ENCODE measurements at places on chromosomes 13 and 19. TPM values are rescaled to one million over a fixed set of nuclear protein-coding genes. Genes with fewer than 3 reads are reported as not detected.

- peaks cover 26% of the 10 kb centered on the region for H3K4me1 ChIP-seq
- no peak for DNase-seq
- no peaks in the 10 kb centered on the region for H3K27me3 ChIP-seq
- H3K27ac ChIP-seq, result no peak overlapping the region
Measured at GRCh38 chr13:109947006-109947405, 160.6 kb upstream of the IRS2 start.

Gene SYT3
- not detected for total RNA-seq

GRCh38 chr19:45484273-45484945 lies 12.4 kb downstream of the RTN2 start:
- H3K4me1 ChIP-seq, result peaks cover 12% of the 10 kb centered on the region
- H3K36me3 ChIP-seq, result no peaks in the 10 kb centered on the region
- peak overlapping the region; percentile 32 for H3K27ac ChIP-seq
- DNase-seq, result no peak
- H3K27me3 ChIP-seq, result no peaks in the 10 kb centered on the region

DNA sequence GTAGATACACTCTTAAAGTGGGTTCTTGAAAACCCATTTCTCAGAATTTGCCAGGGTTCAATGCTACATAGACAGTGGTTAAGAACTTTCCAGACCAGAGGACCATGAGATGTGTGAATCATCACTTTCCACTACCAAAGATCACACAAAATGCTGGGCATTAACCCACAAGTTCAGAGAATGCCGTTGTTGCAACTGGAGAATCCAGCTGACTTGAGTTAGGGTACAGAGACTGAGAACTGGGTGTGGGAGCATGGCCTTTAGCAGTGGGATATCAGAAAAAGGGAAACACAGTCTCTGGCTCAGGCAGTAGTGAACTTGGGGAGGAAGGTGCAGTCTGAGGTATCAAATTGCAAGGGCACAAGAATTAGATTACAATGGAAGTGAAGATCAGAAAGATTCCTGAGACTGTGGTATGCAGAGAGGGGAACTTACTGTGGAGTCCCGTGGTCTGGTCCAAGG lies 51.5 kb upstream of the WDFY2 start:
- no peak for DNase-seq
- H3K36me3 ChIP-seq, result peaks cover 14% of the 10 kb centered on the region
- peaks cover 2% of the 10 kb centered on the region for H3K27me3 ChIP-seq
- H3K4me1 ChIP-seq, result peaks cover 18% of the 10 kb centered on the region
- no peak overlapping the region for H3K27ac ChIP-seq

DNA sequence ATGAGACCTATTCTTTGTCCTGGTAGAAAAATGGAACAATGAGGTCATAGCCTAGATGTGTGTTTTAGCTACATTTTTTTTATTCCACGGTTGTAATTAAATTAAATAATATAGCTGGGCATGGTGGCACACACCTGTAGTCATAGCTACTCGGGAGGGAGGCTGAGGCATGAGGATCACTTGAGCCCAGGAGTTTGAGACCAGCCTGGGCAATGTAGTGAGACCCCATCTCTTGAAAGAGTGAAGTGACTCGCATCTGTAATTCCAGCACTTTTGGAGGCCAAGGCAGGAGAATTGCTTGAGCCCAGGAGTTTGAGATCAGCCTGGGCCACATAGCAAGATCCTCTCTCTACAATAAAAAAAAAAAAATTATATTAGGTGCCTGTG lies 11.7 kb upstream of the CBLC start:
- DNase-seq, result no peak
- no peak overlapping the region for H3K4me3 ChIP-seq
- H3K27ac ChIP-seq, result no peak overlapping the region
- peaks cover 5% of the 10 kb centered on the region for H3K27me3 ChIP-seq

GRCh38 chr13:32791545-32792172 lies 205.4 kb downstream of the PDS5B start:
- H3K27ac ChIP-seq, result no peak overlapping the region
- H3K36me3 ChIP-seq, result peaks cover 10% of the 10 kb centered on the region
- H3K4me3 ChIP-seq, result no peak overlapping the region
- H3K27me3 ChIP-seq, result no peaks in the 10 kb centered on the region

GRCh38 chr19:12484371-12485051 lies at the start of gene ZNF709:
Gene ZNF709, minus strand, starts transcription at chr19:12484816. Its CDS starts 159 bp downstream, at chr19:12484657.
- H3K27ac ChIP-seq, result peak within 1 kb of the TSS; percentile 69
- peak; percentile 65 for DNase-seq
- H3K4me3 ChIP-seq, result peak within 1 kb of the TSS; percentile 95
- H3K36me3 ChIP-seq, result 0 out of 2 replicates have a peak, but pooled peaks cover 6% of the 10 kb centered on the region
- peaks cover 23% of the 10 kb centered on the region for H3K4me1 ChIP-seq
- no peaks in the 10 kb centered on the region for H3K27me3 ChIP-seq

DNA sequence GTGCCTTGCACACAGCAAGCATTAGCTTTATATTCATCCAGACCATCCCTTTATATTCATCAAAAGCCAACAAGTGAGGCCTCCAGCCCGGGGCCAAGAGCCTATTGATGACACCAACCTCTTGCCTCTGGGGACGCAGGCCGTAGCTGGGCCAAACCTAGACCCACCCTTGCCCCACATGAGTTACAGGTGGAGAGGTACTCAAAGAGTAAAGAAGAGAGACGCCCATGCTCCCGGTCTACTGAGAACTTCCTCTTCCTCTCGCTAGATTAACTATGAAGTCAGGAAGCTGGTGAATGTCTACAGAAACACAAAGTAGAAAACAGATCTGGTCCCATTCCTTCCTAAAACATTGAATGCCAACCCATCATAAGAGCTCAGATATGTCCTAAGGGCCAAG lies 3.8 kb upstream of the MLNR start:
- no peak overlapping the region for H3K4me3 ChIP-seq
- H3K36me3 ChIP-seq, result peaks cover 18% of the 10 kb centered on the region
- H3K4me1 ChIP-seq, result peaks cover 41% of the 10 kb centered on the region
- no peak for DNase-seq
- H3K27me3 ChIP-seq, result peaks cover 34% of the 10 kb centered on the region

DNA sequence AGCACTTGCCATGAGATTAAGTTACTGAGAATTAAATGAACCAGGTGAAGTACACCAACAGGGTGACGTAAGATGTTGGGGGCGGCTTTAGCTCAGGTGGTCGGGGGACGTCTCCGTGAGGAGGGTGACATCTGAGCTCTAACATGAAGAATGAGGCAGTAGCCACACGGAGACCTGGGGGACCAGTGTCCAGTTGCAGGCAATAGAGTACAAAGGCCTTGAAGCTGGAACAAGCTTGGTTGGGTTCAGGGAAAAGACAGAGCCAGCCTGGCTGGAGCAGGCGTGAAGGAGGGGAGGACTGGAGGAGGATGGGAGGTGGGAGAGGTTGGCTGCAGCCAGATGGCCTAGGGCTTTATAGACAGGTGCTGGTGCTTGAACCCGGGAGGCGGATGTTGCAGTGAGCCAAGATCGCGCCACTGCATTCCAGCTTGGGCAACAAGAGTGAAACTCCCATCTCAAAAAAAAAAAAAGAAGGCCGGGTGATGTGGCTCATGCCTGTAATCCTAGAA lies 1.6 kb downstream of the SPINT2 start:
- no peaks in the 10 kb centered on the region for H3K36me3 ChIP-seq
- peaks cover 50% of the 10 kb centered on the region for H3K4me1 ChIP-seq
- peaks cover 5% of the 10 kb centered on the region for H3K27me3 ChIP-seq
- H3K4me3 ChIP-seq, result no peak overlapping the region
- no peak overlapping the region for H3K27ac ChIP-seq

Gene TARM1
- total RNA-seq, result not detected

- H3K27me3 ChIP-seq, result peaks cover 2% of the 10 kb centered on the region
- H3K4me1 ChIP-seq, result no peaks in the 10 kb centered on the region
- H3K4me3 ChIP-seq, result no peak overlapping the region
- H3K27ac ChIP-seq, result no peak overlapping the region
- H3K36me3 ChIP-seq, result peaks cover 87% of the 10 kb centered on the region
Measured at GRCh38 chr19:27775395-27775794, 1437.6 kb downstream of the UQCRFS1 start.

- H3K27me3 ChIP-seq, result peaks cover 11% of the 10 kb centered on the region
- no peak for DNase-seq
- H3K27ac ChIP-seq, result no peak overlapping the region
- H3K4me3 ChIP-seq, result no peak overlapping the region
- H3K36me3 ChIP-seq, result no peaks in the 10 kb centered on the region
Measured at GRCh38 chr19:29268721-29269393, 55.9 kb upstream of the UQCRFS1 start.

DNA sequence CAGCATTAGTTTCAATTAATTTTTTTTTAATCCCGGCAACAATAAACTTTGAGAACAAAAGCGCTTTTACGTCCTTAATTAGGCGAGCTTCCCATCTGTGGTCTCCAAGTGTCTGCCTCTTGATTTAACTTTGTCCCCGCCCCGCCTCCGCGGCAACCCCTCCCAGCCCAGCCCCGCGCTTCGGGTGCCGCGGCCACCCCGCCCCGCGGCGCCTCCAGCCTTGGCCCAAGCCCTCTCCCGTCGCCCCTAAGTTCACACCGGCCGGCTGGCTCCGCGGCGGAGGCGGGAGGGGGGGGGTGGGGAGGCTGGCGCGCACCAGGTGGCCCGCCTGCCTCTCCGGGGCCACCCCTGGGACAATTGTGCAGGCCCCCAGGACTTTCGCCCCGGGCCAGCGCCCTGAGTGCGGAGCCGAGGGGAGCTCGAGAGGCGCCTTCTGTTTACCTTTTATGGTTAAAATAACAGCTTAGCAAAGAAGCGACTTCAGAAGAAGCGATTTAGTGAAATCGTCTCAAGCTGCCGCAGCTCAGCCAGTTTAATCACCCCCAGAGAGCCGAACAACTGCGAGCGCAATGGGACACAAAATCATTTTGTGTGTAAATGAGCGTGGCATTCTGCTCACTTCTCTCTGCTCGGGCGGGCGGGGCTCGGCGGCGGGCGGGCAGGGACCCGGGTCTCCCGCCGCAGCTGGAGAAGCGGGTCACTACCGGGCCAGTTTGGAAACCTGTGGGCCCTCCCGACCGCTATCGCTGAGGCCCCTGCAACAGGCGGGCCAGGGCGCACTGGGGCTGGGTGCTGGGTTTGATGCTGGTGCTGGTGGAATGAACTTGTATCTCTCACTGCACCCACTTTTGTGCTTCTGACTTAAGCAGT lies 1.4 kb downstream of the KCTD15 start:
- H3K4me3 ChIP-seq, result peak overlapping the region; percentile 86
- H3K27me3 ChIP-seq, result peaks cover 4% of the 10 kb centered on the region
- H3K36me3 ChIP-seq, result no peaks in the 10 kb centered on the region
- H3K4me1 ChIP-seq, result no peaks in the 10 kb centered on the region
- no peak overlapping the region for H3K27ac ChIP-seq

- H3K4me3 ChIP-seq, result no peak overlapping the region
- no peaks in the 10 kb centered on the region for H3K27me3 ChIP-seq
Measured at GRCh38 chr13:70457474-70457873, 349.2 kb upstream of the KLHL1 start.

DNA sequence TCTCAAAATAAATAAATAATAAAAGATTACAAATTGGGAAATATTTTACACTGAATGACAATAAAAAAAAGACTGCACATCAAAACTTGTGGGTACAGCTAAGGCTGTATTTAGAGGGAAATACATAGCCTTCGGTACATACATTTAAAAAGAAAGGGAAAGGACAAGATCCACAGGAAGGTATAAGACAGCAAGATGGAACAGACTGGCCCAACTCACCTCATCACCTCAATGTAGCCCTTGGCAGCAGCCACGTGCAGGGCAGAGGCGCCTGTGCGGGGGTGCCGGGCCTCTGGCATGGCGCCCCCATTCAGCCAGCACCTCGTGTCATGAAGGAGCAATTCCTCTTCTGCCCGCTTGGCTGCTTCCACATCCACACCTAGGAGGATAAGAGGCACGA lies 14.2 kb downstream of the PPP1R12C start:
- H3K27ac ChIP-seq, result no peak overlapping the region
- H3K4me3 ChIP-seq, result no peak overlapping the region
- H3K36me3 ChIP-seq, result peaks cover 32% of the 10 kb centered on the region
- no peaks in the 10 kb centered on the region for H3K27me3 ChIP-seq
- H3K4me1 ChIP-seq, result no peaks in the 10 kb centered on the region

Gene ZNF563
- total RNA-seq, result 2.1 TPM

GRCh38 chr13:99124794-99125316 lies 75.8 kb upstream of the UBAC2 start:
- peaks cover 5% of the 10 kb centered on the region for H3K27me3 ChIP-seq
- peak overlapping the region; percentile 54 for H3K4me3 ChIP-seq
- H3K27ac ChIP-seq, result peak overlapping the region; percentile 59
- peaks cover 30% of the 10 kb centered on the region for H3K4me1 ChIP-seq

Gene DAPK3
- 119 TPM for total RNA-seq

Gene NKG7
- not detected for total RNA-seq

DNA sequence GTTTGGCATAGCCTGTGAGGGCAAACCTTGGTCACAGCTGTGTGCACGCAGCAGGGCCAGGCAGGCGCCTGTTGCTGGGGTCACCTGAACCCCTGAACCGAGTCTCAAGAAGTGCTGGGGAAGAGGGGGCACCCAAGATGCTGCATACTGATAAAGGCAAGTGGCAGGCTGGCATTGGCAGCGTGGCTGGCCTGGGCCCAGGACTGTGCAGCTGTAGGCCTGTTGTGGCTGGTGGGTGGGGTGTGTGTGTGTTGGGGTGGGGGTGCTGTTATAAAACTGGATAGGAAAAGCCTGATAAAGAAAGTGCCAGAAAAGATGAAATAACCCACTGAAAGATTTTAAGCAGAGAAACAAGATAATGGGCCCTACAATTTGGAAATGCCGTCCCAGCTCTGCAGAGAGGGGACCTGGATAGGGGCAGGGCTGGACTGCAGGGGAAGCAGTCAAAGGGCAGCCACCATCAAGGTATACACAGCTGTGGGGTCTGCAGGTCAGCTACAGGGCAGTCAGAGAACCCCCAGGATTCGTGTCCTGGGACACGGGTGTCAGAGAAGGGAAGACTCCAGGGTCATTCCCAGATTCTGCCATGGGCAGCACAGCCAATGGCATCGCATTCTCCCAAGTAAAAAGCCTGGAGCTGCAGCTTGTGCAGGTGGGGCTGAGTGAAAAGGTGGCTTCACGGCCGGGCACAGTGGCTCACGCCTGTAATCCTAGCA lies 33.2 kb downstream of the CILP2 start:
- H3K4me1 ChIP-seq, result peaks cover 15% of the 10 kb centered on the region
- peaks cover 1% of the 10 kb centered on the region for H3K27me3 ChIP-seq
- peaks cover 9% of the 10 kb centered on the region for H3K36me3 ChIP-seq
- no peak for DNase-seq

Gene IGFL3
- total RNA-seq, result not detected

Gene UPK1A
- not detected for total RNA-seq

Gene KLK1
- total RNA-seq, result not detected

GRCh38 chr19:38851622-38852230 lies 1.9 kb upstream of the HNRNPL start:
- H3K27me3 ChIP-seq, result peaks cover 5% of the 10 kb centered on the region
- peak overlapping the region; percentile 92 for H3K4me3 ChIP-seq
- DNase-seq, result peak; percentile 83
- peaks cover 37% of the 10 kb centered on the region for H3K4me1 ChIP-seq
- H3K27ac ChIP-seq, result peak overlapping the region; percentile 98

DNA sequence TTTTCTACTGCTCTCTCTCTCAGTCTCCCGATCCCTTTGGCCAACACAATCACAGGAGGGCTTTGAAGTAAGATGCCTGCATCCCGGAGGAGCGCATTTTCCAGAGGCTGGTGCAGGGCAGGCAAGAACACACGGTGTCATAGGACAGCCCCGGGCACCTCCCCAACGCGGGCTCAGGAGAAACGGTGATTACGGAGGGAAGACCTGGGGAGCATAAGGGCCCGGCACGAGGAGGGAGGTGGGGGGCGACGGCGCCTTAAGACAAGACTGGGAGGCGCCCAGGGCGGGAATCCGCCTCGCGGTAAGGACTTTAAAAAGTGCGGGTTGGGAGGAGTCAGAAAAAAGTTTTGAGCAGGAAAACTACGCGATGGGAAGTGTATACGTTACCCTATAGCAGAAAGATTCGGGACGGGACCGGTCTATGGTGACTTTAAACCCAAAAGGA lies 18.7 kb upstream of the ZNF888 start:
- peaks cover 19% of the 10 kb centered on the region for H3K4me1 ChIP-seq
- peak overlapping the region; percentile 91 for H3K4me3 ChIP-seq
